ENCODE measurements at places on chromosomes 4 and X.

DNA sequence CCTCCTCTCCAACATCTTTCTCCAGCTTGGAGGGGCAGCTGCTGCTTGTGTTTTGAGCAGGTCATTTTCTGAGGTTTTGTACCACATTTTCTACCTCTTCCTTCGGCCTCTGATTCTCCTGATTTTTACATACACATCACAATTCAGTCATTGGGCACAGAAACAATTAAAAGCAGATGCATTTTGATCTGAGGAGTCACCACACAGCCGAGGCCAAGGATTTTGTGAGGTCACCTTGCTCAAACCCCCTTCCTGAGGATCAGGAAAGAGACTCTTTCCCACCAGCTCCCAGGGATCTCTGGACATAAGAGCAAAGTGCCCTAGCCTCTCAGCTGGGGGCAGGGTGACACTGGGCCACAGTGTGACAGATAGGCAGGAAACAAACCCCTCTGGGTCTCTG, 5.4 kb upstream of the FATE1 start:
- no peak for DNase-seq
- no peaks in the 10 kb centered on the region for H3K4me1 ChIP-seq
- no peak overlapping the region for H3K4me3 ChIP-seq
- H3K27ac ChIP-seq = no peak overlapping the region

- H3K4me1 ChIP-seq = no peaks in the 10 kb centered on the region
- H3K27ac ChIP-seq = no peak overlapping the region
- DNase-seq = no peak
Measured at GRCh38 chr4:7295197-7295910, 103.0 kb downstream of the SORCS2 start.

DNA sequence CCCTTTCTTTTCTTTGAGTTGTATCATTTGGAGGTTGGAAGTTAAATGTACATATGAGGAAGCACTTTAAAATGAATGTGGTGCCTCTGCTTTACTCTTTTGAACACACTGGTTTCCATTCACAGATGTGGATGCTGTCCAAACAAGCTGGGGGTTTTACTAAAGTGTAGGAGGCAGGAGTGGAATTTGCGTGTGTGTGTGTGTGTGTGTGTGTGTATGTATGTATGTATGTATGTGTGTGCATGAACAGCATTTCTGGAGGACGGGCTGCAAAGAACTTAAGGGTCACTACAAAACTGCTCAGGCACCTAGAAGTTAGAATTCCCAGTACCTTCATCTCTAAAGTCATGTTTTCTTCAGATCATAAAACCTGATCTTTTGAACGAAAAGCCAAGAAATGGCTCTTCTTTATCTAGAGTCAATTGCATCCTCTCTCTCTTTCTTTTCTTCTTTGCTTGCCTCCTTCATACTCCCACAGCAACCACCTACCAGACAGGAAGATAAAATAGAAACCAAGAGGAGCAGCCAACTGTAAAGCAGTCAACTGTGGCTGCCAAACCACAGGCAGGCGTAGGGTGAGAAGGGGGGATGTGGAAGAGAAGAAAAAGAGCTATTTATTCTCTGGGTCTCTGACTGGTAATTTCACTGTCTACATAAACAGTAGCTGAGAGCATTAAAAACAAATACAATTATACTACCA, 177.0 kb upstream of the RASGEF1B start:
- H3K27ac ChIP-seq = no peak overlapping the region
- no peak overlapping the region for H3K4me3 ChIP-seq
- H3K4me1 ChIP-seq = peaks cover 24% of the 10 kb centered on the region

DNA sequence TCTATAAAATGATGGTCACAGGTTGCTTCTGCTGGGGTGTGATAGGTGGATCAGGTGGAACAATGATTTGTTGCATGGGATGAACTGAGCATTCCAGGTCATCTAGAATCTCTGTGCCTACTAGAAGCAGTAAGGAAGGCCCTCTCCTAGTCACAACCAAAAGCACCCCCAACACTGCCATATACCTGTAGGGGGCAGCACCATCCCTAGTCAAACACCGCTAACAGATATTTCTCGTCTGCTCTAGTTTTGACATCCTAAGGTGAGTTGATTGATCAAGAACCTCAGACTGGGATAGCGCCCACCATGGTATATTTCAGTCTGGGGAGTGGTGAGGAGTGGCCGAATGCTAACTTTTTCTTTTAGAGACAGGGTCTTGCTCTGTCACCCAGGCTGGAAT, 160.2 kb downstream of the NHS start:
- H3K4me3 ChIP-seq = no peak overlapping the region
- H3K27ac ChIP-seq = no peak overlapping the region
- H3K36me3 ChIP-seq = peaks cover 5% of the 10 kb centered on the region
- H3K27me3 ChIP-seq = no peaks in the 10 kb centered on the region
- DNase-seq = peak; percentile 35
- H3K4me1 ChIP-seq = peaks cover 24% of the 10 kb centered on the region

DNA sequence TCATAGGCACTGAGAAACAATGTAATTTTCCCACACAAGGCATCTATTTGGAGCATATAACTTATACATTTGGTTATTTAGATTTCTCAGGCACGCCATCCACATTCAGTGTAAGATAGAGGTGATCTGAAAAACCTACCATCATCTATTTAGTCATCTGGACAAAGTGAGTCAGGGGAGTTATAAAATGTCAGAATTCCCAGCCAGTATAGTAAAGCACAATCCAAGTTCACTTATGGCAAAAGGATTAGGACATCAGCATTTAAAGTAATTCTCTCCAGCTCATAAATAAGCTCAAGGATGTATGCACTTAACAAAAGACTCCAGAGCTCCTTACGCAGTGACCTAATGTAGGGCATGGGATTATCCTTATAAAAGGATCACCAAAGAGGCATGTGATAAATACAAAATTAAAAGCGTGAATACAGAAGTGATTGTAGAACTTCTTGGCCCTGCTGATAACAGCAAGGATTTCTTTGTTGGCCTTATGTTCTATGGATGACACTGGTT, 65.3 kb upstream of the DCLK2 start:
- H3K27ac ChIP-seq = no peak overlapping the region
- DNase-seq = no peak
- no peaks in the 10 kb centered on the region for H3K36me3 ChIP-seq
- H3K27me3 ChIP-seq = no peaks in the 10 kb centered on the region
- no peak overlapping the region for H3K4me3 ChIP-seq

All from Calu3 (cell line).